ENCODE measurements at places on chromosomes 16 and 17.

GRCh38 chr17:68199837-68200688 is 47.8 kb upstream of the AMZ2 start:
- ATAC-seq, result peak; percentile 23

GRCh38 chr17:76478097-76478496 is 10.7 kb downstream of the AANAT start:
- ATAC-seq, result no peak

- ATAC-seq, result peak; percentile 7
Measured at GRCh38 chr17:77356109-77356689, 215.4 kb downstream of the SEC14L1 start.

DNA sequence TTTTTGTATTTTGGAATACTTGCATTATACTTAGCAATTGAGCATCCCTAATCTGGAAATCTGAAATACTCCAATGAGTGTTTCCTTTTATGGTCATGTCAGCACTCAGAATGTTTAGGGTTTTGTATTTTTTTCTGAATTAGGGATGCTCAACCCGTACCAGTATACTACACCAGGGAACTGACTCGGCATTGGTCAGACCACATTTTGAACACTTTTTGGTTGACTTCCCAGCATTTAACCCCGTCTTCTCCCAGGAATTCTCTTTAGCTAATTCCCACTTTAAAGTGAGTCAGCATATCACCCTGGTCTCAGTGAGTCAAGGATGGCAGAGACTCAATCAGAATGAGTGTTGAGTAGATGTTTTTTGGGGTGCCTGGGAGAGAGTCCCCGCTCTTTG is 177.9 kb downstream of the SPECC1 start:
- ATAC-seq, result no peak

DNA sequence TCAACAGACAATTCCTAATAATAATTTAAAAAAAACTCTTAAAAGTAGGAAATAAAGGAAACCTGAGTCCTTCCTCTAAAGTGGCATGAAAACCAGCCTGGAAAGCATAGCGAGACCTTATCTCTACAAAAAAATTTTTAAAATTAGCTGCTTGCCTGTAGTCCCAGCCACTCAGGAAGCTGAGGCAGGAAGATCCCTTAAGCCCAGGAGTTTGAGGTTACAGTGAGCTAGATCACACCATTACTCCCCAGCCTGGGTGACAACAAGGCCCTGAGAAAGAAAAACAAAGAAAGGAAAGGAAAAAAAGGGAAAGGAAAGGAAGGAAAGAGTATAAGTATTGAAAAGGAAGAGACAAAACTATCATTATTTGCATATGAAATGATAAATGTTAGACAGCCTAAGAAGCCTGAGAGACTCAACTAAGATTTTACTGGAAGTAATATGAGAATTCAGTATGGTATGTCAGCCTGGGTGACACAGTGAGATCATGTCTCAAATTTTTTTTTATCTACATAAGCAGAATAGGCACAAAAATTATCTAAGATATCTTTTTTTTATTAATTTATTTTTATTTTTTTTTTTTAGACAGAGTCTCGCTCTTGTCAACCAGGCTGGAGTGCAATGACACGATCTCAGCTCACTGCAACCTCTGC is 113.0 kb downstream of the GOSR1 start:
- ATAC-seq, result no peak

GRCh38 chr17:1626333-1626732 is 2.3 kb downstream of the SLC43A2 start:
- no peak for ATAC-seq

GRCh38 chr17:55069983-55070529 is 101.5 kb downstream of the STXBP4 start:
- ATAC-seq, result no peak

DNA sequence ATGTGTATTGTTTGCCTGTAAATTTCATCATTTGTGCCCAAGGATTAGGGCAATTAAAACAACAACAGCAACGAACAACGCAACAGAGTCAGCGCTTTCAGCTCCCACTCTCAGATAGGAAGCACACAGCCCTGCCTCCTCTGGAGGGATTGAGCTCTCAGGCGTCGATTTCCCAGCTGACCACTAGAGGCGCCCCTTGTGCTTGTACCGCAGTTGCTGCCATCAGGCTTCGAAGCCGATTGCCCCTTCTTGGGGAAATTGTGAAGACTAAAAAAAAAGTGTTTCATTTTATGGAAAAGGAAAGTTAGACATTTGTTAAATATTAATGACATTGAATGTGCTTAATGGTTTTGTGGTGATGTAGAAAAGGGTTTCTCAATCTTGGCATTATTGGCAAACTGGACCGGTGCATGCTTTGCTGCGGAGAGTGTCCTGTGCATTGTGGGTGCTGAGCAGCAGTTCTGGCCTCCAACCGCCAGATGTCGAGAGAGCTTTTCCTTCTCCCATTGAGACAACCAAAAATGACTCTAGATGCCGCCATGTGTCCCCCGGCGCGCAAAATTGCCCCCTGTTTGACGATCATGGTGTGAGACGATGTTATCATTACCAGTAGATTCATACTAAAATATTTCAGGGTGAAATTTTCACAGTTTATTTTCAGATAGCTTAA is 650.4 kb upstream of the RBFOX1 start:
- no peak for ATAC-seq

- no peak for ATAC-seq
Measured at GRCh38 chr17:8146381-8147140, 5.6 kb downstream of the PER1 start.

DNA sequence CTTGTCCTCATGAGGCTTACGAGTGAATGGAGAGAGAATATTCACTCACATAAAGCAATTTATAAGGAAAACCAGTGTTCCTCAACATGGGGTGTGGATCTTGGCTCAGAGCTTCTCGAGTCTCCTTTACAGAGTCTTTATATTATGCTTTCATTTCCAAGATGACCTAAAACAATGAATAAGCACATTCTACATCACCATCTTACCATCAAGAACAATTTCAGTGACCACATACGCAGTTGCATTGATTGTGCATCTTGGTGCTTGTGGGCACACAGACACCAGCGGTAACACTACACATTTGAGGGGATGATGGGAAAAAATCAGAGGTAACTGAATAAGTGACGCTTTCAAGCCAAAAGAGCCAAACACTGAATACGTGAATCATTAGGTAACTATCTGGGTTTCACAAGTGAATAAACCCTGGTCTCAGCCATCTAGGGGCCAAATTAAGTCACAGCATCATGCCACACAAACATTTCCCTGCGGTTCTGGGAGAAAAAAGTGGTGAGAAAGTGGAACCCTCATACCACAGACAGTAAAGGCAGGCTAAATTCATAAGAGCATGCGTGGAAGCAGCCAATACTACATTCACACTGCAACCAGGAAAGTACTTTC is 9.4 kb downstream of the CWC25 start:
- peak; percentile 94 for ATAC-seq

- no peak for ATAC-seq
Measured at GRCh38 chr16:10881479-10882030, 4.6 kb downstream of the CIITA start.

DNA sequence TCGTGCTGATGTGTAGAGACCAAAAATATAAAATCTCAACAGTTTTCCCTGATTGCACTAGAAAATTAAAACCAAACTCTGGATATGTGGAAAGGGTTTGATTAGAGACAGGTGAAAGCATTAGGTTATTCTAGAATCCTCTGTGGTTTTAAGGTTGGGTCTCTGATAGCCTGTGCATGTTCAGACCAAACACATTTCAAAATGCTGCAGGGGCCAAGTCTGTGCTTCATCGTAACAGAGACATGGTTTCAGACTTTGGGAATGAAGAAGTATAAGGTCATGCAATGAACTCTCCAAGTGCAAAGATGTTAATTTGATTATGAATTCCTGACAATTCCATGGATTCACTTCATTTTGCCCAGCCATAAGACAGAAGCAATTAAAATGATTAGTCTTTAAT is 261.0 kb upstream of the KCNJ16 start:
- no peak for ATAC-seq
